Calu3 (cell line): ENCODE measurements at places on chromosomes 2 and 18. TPM values are rescaled to one million over a fixed set of nuclear protein-coding genes. Genes with fewer than 3 reads are reported as not detected.

Gene TMEM178A
- 0.50 and 2.1 TPM in 2 replicates for total RNA-seq

Gene TMEM37
- 0.61 and 0.76 TPM in 2 replicates for total RNA-seq

- H3K27ac ChIP-seq = no peak overlapping the region
- no peaks in the 10 kb centered on the region for H3K36me3 ChIP-seq
- H3K27me3 ChIP-seq = no peaks in the 10 kb centered on the region
- no peak overlapping the region for H3K4me3 ChIP-seq
- DNase-seq = no peak
Observed at GRCh38 chr2:102016399-102016955, 24.7 kb downstream of the IL1R2 start.

DNA sequence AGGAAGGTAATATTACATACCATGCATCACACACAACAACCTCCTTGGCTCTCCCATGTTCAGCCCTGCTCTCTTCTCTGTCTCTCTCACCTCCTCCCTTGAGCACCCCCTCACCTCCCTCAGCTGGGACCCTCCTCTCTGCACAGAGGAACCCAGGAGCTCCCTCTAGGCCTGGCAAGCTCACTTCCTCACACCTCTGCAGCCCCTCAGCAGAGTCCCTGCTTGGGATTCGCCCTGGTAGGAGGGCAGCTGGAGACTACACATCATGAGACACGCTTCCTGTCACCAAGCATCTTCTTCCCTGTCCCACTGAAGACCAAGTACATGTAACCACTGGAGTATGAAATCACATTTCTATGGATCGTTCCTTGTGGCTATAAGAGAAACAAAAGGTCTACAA is 51.0 kb downstream of the ADD2 start:
- no peak overlapping the region for H3K27ac ChIP-seq
- no peak overlapping the region for H3K4me3 ChIP-seq
- no peak for DNase-seq
- H3K4me1 ChIP-seq = no peaks in the 10 kb centered on the region
- H3K27me3 ChIP-seq = peaks cover 76% of the 10 kb centered on the region
- no peaks in the 10 kb centered on the region for H3K36me3 ChIP-seq

GRCh38 chr2:69205491-69205890 is 181.5 kb downstream of the GFPT1 start:
- H3K4me3 ChIP-seq = no peak overlapping the region

DNA sequence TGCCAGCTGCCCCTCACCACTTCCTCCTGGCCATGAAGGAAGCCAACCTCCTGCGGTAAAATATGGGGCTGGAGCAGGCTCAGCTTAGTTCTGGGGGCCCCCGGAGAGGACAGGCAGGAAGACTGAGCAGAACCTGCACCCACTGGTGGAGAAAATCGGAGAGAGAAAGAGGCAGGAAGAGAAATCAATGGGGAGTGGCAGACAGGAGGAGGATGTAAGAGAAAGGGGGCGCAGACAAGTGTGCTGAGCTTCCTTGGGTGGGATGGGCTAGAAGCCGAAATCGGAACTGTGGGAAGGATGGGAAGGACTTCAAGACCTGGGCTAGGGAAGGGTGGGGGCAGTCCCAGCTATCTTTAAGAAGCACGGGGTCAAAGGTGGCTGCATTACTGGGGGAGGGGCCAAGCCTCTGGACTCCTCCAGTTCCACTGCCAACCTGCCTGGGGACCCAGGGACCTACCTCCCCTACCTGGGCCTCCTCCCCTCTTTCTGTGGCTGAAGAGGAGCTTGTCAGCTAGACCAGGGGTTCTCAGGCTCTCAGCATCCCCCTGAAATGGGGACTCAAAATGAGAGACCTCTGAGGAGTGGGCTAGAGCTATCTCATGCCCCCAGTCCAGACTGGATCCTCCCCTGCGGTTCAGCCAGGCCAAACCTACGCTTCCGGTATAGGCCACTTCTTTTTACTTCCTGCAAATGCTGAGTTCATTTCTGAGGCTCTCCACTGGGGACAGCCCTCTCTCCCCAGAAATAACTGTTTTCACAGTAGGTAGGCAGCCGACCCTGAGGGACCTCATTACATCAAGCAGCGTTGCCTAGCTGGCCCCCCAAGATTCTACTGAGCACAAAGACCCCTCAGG is 33.6 kb upstream of the B3GNT7 start:
- no peaks in the 10 kb centered on the region for H3K27me3 ChIP-seq
- H3K27ac ChIP-seq = no peak overlapping the region
- H3K36me3 ChIP-seq = peaks cover 11% of the 10 kb centered on the region
- DNase-seq = no peak
- no peak overlapping the region for H3K4me3 ChIP-seq
